ENCODE measurements at places on chromosomes 5 and 9. TPM values are rescaled to one million over a fixed set of nuclear protein-coding genes. Genes with fewer than 3 reads are reported as not detected.

The NR5A1 gene
- 0.21 TPM for total RNA-seq

GRCh38 chr5:151596828-151597539, 5.9 kb upstream of the FAT2 start:
- H3K4me1 ChIP-seq: peaks cover 18% of the 10 kb centered on the region
- H3K36me3 ChIP-seq: no peaks in the 10 kb centered on the region
- DNase-seq: peak; percentile 73
- no peak overlapping the region for H3K27ac ChIP-seq
- H3K4me3 ChIP-seq: no peak overlapping the region
- H3K27me3 ChIP-seq: no peaks in the 10 kb centered on the region

- peaks cover 6% of the 10 kb centered on the region for H3K27me3 ChIP-seq
- no peak overlapping the region for H3K4me3 ChIP-seq
- no peaks in the 10 kb centered on the region for H3K4me1 ChIP-seq
- H3K27ac ChIP-seq: no peak overlapping the region
- H3K36me3 ChIP-seq: no peaks in the 10 kb centered on the region
- peak; percentile 72 for DNase-seq
These were observed 6.7 kb upstream of the CDH6 start for GRCh38 chr5:31186672-31187267.

The FOXI1 gene
- not detected for total RNA-seq

GRCh38 chr5:138273834-138274188, 610 bp downstream of the GFRA3 start:
- no peak overlapping the region for H3K27ac ChIP-seq
- peak overlapping the region; percentile 74 for H3K4me3 ChIP-seq

Data from GM23338 (cell line).